Panc1 (cell line): ENCODE measurements at places on chromosomes 6 and 20. TPM values are rescaled to one million over a fixed set of nuclear protein-coding genes. Genes with fewer than 3 reads are reported as not detected.
A peak's percentile ranks its signal among the peaks of the same experiment; 100 is the strongest.

GRCh38 chr6:158410784-158411183, 98.5 kb downstream of the TULP4 start:
- H3K36me3 ChIP-seq, result no peaks in the 10 kb centered on the region
- no peak overlapping the region for H3K4me3 ChIP-seq
- no peak overlapping the region for H3K27ac ChIP-seq
- DNase-seq, result no peak
- peaks cover under 1% of the 10 kb centered on the region; the same call in 1 of the 2 replicates for H3K4me1 ChIP-seq

- no peaks in the 10 kb centered on the region for H3K27me3 ChIP-seq
- H3K4me1 ChIP-seq, result no peaks in the 10 kb centered on the region
- no peak for DNase-seq
- no peaks in the 10 kb centered on the region for H3K36me3 ChIP-seq
Measured at GRCh38 chr20:53444401-53445149, 149.1 kb downstream of the ZNF217 start.

GRCh38 chr20:38523697-38524096, 51.1 kb downstream of the RALGAPB start:
- H3K36me3 ChIP-seq, result peaks cover 3% of the 10 kb centered on the region; the same call in 1 of the 2 replicates
- H3K27ac ChIP-seq, result no peak overlapping the region

GRCh38 chr6:41065550-41066026, 6.6 kb downstream of the OARD1 start:
- H3K36me3 ChIP-seq, result peaks cover 7% of the 10 kb centered on the region; the same call in 1 of the 2 replicates
- no peak for DNase-seq
- H3K27ac ChIP-seq, result peak overlapping the region; percentile 9; the same call in 1 of the 2 replicates

- peak overlapping the region; percentile 65 for H3K4me3 ChIP-seq
- peak overlapping the region; percentile 98 for H3K27ac ChIP-seq
- H3K4me1 ChIP-seq, result peaks cover 9% of the 10 kb centered on the region
- H3K27me3 ChIP-seq, result no peaks in the 10 kb centered on the region
- no peaks in the 10 kb centered on the region for H3K36me3 ChIP-seq
- no peak for DNase-seq
Measured at GRCh38 chr6:27863962-27864905, 48.0 kb downstream of the OR2B2 start.

DNA sequence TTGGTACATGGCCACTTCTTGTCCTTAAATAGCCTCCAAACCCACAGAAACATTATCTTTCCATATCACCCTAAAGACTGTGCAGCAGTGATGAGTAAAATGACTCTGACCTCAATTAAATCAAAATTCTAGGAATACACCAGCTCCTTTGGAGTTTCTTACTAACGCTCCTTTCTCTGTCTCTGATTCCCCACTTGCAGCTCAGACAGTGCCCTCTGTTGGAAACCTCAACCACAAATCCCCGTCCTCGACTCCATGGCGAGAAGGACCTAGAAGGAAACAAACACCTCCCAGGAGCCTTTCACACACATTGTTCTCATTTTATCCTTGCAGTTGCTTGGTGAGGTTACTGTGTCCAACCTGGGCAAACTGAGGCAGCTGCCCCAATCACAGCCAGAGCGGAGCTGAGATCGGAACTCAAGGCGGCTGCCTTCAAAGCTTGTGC, 17.7 kb upstream of the PARD6B start:
- no peak overlapping the region for H3K4me3 ChIP-seq
- DNase-seq, result no peak
- H3K36me3 ChIP-seq, result no peaks in the 10 kb centered on the region
- H3K27ac ChIP-seq, result peak overlapping the region; percentile 88
- peaks cover 44% of the 10 kb centered on the region for H3K4me1 ChIP-seq
- no peaks in the 10 kb centered on the region for H3K27me3 ChIP-seq

GRCh38 chr6:125658759-125659431, 90.5 kb upstream of the HEY2 start:
- no peak overlapping the region for H3K27ac ChIP-seq
- no peak for DNase-seq
- H3K36me3 ChIP-seq, result no peaks in the 10 kb centered on the region
- no peak overlapping the region for H3K4me3 ChIP-seq
- H3K27me3 ChIP-seq, result 0 out of 2 replicates have a peak, but pooled peaks cover 2% of the 10 kb centered on the region
- no peaks in the 10 kb centered on the region for H3K4me1 ChIP-seq

DNA sequence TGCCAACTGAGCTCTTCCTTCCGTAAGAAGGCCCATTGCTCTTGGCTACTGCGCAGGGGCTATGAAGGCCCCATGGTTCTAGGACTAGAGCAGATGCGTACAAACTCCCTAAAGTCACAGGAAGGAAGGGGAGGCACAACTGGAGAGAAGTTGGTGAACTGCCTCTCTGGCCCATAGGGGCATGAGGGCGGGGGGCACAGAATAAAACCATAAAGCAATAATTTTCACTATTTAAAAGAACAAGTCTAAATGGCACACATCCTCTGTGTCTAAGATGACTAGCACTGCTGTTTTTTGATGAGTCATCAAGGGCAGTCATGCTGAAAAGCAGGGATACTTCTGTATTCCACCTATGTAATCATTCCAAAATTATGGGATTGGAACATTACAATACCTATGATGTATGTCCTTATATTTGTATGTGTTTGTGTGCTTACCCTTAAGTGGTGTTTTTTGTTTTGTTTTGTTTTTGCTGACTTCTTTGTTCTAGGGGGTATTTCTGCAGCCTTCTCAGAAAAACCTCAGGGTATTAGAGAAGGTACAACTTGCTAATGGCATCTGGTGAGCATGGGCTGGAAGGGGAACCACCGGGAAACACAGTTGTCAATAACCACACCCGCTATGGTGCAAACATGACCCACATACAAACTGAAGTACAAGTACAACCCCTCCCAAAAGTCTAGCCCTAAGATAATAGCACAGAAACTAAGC, 36.9 kb downstream of the B4GALT5 start:
- no peaks in the 10 kb centered on the region for H3K27me3 ChIP-seq
- H3K4me3 ChIP-seq, result no peak overlapping the region
- H3K4me1 ChIP-seq, result peaks cover 70% of the 10 kb centered on the region
- no peak for DNase-seq
- peak overlapping the region; percentile 91 for H3K27ac ChIP-seq

GRCh38 chr6:117502580-117502979, 20.1 kb downstream of the DCBLD1 start:
- no peaks in the 10 kb centered on the region for H3K36me3 ChIP-seq
- H3K27me3 ChIP-seq, result no peaks in the 10 kb centered on the region
- no peak overlapping the region for H3K27ac ChIP-seq

- no peak for DNase-seq
- no peak overlapping the region for H3K4me3 ChIP-seq
- H3K27ac ChIP-seq, result no peak overlapping the region
Measured at GRCh38 chr6:123053602-123054225, 57.7 kb downstream of the CLVS2 start.

GRCh38 chr6:82057846-82058554, 189.5 kb downstream of the IBTK start:
- no peaks in the 10 kb centered on the region for H3K36me3 ChIP-seq
- DNase-seq, result no peak
- no peak overlapping the region for H3K4me3 ChIP-seq

GRCh38 chr6:52216932-52217575, 27.2 kb downstream of the IL17F start:
- H3K4me3 ChIP-seq, result no peak overlapping the region
- no peaks in the 10 kb centered on the region for H3K36me3 ChIP-seq
- H3K27ac ChIP-seq, result no peak overlapping the region
- no peak for DNase-seq

DNA sequence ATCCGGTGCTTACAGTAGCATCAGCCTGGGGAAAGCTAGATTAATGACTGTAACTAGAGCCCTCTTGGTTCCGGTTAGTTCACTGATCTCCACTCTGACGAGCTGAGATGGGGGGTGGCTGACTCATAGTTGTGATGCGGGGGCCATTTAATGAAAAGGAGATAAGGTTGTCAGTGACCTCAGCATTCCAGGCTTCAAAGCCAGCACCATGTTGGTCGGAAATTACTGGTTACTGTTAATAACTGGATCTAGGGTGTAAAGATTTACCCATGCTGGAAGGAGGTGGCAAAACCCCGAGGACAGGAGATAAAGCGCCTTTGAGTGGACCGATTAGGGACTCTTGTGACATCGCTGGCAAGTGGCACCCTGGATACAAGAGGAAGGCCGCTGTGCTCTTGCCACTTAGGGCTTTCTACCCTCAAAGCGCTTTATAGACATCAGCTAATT, 21.1 kb downstream of the FOXC1 start:
- H3K36me3 ChIP-seq, result no peaks in the 10 kb centered on the region
- H3K4me3 ChIP-seq, result no peak overlapping the region
- DNase-seq, result no peak
- H3K27me3 ChIP-seq, result no peaks in the 10 kb centered on the region

DNA sequence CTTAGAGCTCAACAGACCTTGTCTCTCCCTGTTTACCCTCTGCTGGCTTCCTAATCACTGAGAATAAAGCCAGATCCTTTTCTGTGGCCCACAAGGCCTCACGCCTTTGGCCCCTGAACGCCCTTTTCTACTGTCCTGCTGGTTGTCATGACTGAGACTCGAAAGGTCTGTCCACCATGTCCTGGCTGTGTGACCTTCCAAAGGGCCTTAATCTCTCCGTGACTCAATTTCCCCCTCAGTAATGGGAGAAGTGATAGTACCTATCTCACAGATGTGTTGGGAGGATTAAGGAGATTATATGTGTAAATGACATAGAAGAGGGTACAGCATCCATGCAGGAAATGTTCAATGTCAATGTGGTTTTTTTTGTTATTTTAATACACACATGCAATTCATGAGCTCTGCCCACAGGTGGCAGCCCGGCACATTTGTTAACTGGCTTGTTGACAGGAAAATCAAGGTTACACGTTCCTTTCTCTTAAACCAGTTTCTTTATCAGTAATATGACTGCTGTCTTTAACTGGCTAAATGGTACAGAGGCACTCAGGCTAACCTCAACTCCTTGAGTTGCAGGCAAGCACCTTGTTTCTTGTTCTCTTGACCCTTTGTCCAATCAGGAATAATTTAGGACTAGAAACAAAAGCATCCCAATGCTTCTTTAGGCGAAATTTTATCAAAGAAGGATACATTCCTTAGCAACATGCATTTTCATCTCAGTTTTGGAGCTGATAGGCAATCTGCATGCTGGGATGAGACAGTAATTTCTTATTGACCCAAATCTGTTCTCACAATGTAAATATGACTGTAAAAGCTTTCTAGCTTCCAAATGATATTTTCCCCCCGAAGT, 16.6 kb downstream of the SLC22A1 start:
- no peak overlapping the region for H3K4me3 ChIP-seq
- no peaks in the 10 kb centered on the region for H3K36me3 ChIP-seq
- no peaks in the 10 kb centered on the region for H3K27me3 ChIP-seq
- peak; percentile 39 for DNase-seq

GRCh38 chr6:163782436-163783003, 368.0 kb downstream of the QKI start:
- H3K27me3 ChIP-seq, result peaks cover 10% of the 10 kb centered on the region
- H3K4me3 ChIP-seq, result no peak overlapping the region
- no peak for DNase-seq
- H3K36me3 ChIP-seq, result no peaks in the 10 kb centered on the region
- H3K4me1 ChIP-seq, result no peaks in the 10 kb centered on the region

DNA sequence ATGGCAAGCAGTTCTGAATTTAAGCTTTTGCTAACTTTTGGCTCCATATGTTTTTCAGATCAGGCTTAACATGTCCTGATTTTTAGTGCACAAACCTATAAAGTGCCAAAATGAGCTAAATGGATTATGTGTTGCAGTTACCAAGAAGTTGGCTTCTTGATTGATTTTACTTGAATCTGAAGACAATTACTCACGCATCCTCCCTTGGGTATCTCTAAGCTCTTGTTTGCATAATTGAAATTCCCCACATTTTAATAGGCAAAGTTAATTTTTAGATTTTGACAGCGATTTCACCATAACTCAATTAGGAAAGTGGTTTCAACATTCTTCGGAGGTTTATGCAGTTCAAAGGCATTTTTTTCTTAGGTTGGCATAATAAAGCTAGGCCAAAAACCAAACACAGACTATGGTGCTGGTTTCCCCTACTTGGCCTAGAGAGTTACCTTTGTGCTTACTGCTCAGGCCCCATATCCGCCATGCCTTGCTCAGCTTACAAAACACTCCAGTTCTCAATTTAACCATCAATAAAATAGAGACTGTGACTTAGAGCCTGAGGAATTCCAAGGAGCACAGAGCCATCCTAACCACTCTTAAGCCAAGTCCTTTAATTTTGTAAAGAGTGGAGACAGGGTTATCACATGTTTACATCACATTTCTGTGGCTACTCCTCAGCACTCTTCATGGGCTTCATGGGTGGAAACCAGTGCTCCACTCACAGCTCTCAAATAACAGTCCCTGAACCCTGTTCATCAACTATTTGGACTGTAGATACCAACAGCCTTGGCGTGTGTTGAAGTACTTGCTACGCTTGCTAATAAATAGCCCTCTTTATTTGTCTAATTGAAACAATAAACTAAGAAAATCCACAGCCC, 32.1 kb downstream of the LAMA4 start:
- no peak overlapping the region for H3K27ac ChIP-seq
- DNase-seq, result no peak
- no peaks in the 10 kb centered on the region for H3K27me3 ChIP-seq

GRCh38 chr20:31870726-31871617, 538 bp downstream of the TTLL9 start:
- H3K4me1 ChIP-seq, result no peaks in the 10 kb centered on the region; the same call in 1 of the 2 replicates
- no peak for DNase-seq
- H3K27ac ChIP-seq, result peak overlapping the region; percentile 18
- H3K36me3 ChIP-seq, result no peaks in the 10 kb centered on the region

DNA sequence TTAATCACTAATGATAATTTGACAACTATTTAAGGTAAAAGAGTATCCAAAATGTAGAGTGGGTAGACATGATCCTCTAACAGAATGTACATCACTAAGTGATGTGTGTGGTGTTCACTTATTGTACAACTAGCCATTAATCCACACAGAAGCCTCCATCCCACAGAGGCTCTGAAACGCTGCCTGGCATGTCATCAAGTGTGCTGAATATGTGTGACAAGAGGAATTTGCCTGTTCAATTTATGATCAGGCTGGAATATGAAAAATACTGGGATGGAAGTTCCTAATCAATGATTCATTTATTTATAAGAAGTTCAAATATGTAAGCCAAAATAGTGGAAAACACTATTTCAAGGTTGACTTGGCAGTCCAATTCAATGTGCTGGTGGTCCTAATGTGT, 72.4 kb downstream of the BACH2 start:
- no peaks in the 10 kb centered on the region for H3K27me3 ChIP-seq
- peaks cover 10% of the 10 kb centered on the region; the same call in 1 of the 2 replicates for H3K4me1 ChIP-seq
- no peaks in the 10 kb centered on the region for H3K36me3 ChIP-seq
- H3K4me3 ChIP-seq, result no peak overlapping the region
- H3K27ac ChIP-seq, result no peak overlapping the region

GRCh38 chr6:12544821-12545565, 171.6 kb upstream of the PHACTR1 start:
- no peak overlapping the region; the same call in 1 of the 2 replicates for H3K27ac ChIP-seq
- H3K27me3 ChIP-seq, result no peaks in the 10 kb centered on the region
- DNase-seq, result no peak
- no peak overlapping the region for H3K4me3 ChIP-seq
- H3K4me1 ChIP-seq, result no peaks in the 10 kb centered on the region
- H3K36me3 ChIP-seq, result no peaks in the 10 kb centered on the region

- DNase-seq, result no peak
- H3K36me3 ChIP-seq, result no peaks in the 10 kb centered on the region
- H3K4me1 ChIP-seq, result peaks cover 52% of the 10 kb centered on the region
- H3K4me3 ChIP-seq, result no peak overlapping the region
- no peaks in the 10 kb centered on the region for H3K27me3 ChIP-seq
- H3K27ac ChIP-seq, result peak overlapping the region; percentile 18; the same call in 1 of the 2 replicates
Measured at GRCh38 chr6:37488476-37488875, 11.2 kb downstream of the CCDC167 start.

Gene TAAR1
- not detected for total RNA-seq

Gene APOM
- total RNA-seq, result 1.8 TPM

Gene GRM1
- total RNA-seq, result not detected

Gene TMC2
- total RNA-seq, result not detected

Gene SPATS1
- total RNA-seq, result not detected

Gene MEA1
- total RNA-seq, result 111 TPM

Gene TMEM170B
- total RNA-seq, result 1.3 TPM

Gene RAET1E
- 1.8 TPM for total RNA-seq

Gene SLC32A1
- not detected for total RNA-seq

Gene CGA
- not detected for total RNA-seq

Gene PNISR
- total RNA-seq, result 91.3 TPM

Gene NDRG3
- 36.0 TPM for total RNA-seq
